Fibroblast of skin of left quadriceps (primary cell): ENCODE measurements at places on chromosomes 7 and 10.

DNA sequence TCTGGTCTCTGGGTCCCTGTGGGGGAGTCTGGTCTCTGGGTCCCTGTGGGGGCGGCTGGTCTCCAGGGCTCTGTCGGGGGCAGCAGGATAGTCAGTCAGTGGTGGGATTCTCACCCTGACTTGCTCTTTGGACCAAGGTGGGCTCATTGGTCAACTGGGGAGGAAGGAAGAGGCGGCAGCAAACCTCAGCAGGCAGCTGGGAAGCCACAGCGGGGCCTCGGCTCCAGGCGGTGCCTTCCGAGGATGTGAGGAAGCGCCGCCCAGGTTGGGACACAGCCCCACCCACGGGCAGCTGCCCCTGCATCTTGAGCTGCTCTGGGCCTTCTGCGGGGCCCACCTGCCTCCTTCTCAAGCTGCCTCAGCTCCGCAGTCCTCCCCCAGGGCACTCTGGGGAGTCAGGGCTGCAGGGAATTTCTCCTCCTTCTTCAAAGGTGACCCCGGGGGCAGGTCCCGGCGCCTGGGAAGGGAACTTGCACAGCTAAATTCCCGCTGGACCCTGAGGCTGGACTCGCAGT lies 20.4 kb upstream of the KNDC1 start:
- DNase-seq: no peak

DNA sequence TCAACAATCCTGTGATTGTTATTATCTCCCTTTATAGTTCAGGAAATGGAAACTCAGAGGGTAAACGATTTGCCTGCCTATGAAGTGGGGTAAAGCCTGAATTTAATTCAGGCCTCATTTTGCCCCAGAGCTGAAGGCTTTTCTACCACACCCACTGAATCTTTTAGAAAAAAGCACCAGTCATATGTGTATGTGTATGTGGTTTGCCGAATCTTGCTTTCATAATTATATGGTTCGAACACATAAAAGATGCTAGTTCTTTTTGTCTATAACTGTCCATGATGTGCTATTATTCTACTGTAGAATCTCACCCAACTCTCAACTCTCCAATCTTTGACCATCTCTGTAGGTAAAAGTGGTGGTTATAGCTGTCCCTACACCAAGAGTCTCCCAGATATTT lies 83.6 kb downstream of the MYOF start:
- no peak for DNase-seq

DNA sequence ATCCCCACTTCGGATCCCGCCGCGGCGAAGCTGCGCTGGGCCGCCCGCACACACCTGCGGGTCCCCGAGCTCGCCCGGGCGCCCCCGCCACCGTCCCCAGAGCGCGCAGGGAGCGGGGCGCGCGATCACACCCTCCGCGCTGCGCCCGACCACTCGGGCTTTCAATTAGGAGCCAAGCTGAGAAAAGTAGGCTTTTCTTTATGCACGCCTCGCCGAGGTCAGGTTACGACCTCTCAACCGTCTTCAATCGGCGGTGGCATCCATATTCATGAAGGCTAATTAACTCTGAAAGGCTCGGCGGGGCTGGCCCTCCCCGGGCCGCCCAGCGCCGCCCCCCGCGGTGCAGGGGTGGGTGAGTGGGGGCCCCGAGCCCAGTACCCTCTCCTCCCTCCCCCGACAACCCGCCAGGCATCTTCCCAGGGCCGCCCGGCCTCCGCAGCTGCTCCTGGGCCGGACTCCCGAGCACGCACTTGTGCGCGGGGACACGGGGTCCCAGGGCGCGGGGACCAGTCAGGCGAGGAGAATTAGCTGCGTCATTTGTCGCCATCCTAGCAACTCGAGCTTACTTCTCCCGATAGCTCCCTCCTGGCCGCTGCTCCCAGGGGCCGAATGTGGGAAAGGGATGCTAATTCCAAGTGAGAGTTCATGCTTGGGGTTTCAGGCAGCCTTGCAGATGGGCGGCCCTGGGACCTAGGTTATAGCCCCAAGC lies 155.5 kb upstream of the LYZL2 start:
- no peak for DNase-seq

DNA sequence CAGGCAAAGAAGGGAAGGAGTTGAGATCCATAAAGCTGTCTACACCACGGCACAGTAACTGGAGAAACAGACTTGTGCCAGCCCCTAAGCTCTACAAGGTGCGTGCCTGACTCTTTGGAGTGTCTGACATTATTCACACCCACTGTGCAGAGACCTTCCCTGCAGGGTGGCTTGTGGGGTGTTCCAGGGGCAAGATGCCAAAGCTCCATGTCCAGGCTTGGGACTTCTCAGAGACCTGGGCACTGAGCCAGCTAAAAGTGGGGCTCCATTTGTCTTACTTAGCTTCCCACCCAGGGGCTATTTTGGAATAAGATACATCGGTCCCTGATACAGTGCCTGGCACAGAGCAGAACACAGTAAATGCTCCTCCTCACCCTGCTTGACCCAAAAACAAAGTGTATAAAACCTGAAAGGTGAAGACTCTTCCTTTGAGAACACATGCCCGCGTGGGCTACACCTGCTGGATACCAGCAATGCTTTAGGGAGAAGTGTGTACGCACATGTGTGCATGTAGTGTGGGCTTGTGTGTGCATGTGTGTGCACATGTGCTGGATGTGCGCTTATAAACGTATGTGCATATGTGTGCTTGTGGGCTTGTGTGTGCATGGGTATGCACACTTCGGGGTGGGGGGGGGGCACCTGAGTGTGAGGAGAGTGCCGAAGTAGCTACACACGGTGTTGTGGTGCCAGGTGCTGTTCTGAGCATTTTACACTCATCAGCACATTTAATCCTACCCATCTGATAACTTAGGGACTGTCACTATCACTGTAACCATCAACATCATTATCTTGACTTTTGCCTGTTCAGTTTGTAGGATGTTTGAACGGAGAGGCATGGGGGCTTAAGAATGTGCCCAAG lies 143.0 kb downstream of the ARHGAP22 start:
- DNase-seq: no peak

DNA sequence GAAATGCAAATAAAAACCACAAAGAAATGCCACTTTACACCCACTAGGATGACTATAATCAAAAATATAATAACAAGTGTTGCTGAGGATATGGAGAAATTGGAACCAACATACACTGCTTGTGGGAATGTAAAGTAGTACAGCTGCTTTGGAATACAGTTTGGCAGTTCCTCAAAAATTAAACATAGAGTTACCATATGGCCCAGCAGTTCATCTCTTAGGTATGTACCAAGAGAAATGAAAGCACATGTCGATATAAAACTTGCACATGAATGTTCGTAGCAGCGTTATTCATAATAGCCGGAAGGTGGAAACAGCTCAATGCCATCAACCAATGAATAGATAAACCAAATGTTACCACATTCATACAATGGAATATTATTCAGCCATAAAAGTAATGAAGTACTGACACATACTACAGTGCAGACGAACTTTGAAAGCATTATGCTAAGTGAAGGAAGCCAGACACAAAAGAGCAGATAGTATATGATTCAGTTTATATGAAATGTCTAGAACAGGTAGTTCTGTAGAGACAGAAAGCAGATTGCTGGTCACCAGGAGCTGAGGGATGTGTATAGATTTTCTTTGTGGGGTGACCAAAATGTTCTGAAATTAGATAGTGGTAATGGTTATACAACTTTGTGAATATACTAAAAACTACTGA lies 12.4 kb downstream of the BCAP29 start:
- DNase-seq: peak; percentile 87

GRCh38 chr10:3892440-3893425 lies 107.7 kb upstream of the KLF6 start:
- no peak for DNase-seq

DNA sequence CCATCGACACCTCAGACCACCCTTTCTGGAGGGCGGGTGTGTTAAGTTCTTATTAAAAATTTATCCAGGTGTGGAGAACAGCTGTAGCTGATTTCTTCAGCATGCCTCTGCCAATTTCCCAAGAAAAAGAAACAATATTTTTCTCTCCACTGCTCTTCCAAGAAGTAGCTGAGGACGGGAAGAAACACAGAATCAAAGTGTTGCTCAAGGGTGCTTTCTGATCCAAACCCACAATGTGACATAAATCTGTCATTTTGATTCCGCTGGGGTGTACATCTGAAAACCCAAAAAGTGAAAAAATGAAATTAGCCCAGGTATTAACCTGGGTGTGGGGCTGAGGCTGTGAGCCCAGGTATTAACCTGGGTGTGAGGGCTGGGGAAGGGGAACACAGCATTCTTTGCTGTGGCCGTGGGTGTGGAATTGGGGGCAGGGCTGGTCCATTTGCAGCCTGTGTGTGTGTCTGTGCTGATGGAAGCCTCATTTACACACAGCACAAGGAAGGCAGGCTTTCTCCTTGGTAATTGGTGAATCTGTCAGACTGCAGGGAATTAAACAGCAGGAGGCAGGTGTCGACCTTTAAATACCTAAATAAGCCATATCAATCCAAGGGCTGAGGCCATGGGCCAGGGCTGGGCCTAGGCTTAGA lies 48.4 kb upstream of the CCDC3 start:
- no peak for DNase-seq

GRCh38 chr10:14186245-14186644 lies 144.5 kb downstream of the FRMD4A start:
- no peak for DNase-seq

GRCh38 chr10:106513352-106513771 lies 651.1 kb downstream of the SORCS1 start:
- DNase-seq: no peak

- peak; percentile 68 for DNase-seq
Measured at GRCh38 chr10:58951746-58952145, 224.7 kb upstream of the PHYHIPL start.
